ENCODE measurements at places on chromosomes 6 and 20.

DNA sequence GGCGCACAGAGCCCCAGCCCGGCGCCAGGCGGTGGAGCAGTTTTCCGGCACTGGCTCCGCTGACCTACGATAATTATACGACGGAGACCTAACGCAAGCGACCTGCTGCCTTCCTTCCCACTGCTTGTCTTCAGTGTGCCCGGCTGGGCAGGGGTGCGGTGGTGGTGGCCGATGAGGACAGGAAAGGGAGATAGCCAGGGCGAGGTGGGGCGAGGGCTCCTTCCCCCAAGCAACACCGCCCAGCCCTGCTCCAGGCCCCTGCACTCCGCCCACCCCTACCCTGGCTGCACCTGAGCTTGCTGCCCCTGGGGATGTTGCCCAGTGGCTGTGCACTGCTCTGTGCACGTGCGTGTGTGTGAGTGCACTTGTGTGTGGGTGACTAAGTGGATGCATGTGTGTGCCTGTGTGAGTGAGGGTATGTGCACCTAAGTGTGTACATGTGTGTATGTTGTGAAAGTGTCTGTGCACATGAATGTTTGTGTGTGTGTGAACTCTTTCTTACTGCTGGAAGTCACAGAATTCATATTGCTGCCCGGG lies 42.6 kb upstream of the IRF4 start:
- DNase-seq, result no peak

GRCh38 chr6:114339706-114340105 lies 3.1 kb downstream of the HS3ST5 start:
- DNase-seq, result peak; percentile 10

DNA sequence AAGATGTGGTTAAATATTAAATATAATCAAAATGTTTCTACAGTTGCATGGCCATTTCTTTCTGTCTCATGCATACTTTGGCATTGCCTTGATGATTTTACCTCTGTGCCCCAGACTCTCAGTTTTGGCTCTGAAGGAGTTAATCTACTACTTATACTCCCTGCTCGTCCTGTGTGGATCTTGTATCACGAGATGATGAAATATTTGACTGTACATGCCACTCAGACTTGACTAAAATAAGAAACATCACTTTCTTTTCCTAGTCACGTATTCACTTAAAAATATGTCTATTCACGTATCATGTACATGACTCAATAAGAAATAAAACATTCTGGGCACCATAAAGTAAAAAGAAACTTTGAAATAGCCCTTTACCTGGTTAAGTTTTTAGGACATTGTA lies 397.7 kb downstream of the RFPL4B start:
- no peak for DNase-seq

DNA sequence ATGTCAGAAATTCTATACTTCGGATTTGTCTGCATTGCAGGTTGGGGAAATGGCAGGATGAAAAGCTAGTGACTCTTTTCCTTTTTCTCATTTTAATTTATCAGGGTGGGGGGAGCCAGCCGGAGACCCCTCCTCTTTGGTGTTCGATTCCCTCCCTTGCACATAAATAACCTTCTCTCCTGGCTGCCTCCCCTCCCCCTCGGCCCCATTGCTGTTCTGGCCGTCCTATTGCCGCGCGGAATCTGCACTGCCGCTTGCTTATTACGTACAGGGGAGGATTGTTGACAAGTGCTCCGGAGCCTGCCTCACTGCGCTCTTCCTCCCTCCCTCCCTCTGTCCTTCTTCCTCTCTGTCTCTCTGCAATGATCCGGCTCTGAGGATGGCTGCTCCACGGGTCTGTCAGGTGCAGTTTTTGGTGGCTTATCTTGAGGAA lies 154.7 kb downstream of the JARID2 start:
- DNase-seq, result peak; percentile 85

DNA sequence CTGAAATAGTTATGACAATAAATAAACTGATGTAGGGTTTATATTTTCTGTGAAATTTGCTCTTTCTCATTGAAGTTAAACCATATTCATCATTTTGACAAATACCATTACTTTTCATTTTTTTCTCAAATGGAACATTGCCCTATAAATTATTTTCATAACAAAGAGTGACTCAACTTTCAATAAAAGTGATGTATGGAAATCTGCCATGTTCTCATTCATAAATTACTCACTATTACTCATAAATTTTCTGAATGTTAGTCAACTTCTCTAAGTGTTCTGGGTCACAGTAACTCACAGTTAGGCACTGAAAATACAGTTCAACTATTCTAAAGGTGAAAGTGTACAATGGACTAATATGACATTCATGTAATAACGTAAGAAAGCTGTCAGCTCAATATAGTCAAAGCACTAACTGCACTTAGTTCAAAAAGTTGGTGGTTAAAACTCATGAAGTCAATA lies 19.0 kb upstream of the STX11 start:
- DNase-seq, result no peak

DNA sequence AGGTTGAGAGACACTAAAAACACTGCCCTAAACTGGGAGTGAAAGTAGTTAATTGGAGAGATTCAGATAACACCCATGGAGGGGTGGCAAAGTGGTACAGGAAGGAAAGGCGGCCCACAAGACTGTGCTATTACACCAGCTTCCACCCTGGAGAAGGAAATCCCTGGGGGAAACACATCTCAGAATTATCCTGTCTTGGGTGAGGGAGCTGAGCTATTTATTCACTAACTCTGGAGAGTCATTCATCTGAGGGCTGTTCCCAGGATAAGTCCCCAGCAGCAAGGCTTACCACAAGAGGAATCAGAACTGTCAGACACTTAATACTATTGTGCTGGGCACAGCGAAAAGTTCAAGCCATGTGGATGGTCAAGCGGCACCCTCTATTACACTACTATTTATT lies 9.9 kb downstream of the TBCC start:
- no peak for DNase-seq

DNA sequence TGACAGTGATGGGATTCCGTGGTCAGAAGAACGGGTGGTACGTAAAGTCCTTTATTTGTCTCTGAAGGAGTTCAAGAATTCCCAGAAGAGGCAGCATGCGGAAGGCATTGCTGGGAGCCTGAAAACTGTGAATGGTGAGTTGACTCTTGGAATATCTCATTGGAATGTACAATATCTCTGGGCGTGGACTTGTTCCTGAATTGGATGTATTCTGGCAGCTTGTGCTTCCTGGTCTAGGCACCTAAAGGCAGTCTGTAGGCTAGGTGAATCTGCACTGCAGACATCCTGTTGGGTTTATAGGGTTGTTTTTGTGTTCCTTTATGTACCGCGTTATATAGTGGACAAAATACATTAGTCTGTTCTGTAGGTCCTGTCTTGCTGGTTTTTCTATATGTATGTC lies 128.2 kb downstream of the JARID2 start:
- DNase-seq, result no peak

DNA sequence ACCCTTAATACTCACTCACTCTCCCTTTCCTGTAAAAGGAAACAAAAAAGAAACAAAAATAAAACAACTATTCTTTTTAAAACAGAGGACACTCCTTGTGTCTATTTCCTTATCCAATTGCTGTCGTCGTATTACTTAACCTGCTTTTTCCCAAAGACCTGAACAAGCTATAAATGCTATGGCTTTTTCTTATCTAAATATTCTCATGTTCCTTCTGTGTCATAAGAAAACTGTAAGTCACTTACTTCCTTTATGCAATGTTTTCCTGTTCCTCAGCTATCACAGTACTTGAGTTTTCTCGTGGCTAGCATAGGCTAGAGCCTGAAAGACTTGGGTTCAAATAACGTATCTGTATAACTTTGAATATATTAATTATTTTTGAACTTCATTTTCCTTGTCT lies 99.2 kb downstream of the IRAK1BP1 start:
- DNase-seq, result no peak

All from DMS53 (cell line).